ENCODE measurements at places on chromosomes 12 and 14.

DNA sequence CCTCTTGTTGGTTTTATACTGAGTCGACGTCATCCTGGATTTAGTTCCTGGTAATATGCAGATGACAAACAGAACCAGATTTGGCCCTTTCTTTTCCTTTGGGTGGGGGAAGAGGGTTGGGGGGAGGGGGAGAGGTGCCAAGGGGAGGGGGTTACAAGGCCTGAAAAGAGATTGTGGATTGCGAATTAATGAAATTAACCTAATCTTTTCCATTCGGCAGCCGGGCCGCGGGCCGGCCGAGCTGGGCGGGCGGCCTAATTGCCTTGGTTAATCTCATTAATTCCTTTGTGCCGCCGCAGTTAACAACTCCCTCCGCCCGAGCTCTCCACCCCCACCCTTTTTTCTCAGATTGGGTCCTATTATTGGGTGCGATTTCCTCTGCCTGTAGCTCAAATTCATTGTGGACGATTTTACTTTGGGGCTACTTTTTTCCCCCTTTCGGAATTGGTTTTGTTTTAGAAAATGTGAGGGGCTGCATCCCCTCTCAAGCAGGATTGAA, 387 bp upstream of the GSC start:
- no peak for DNase-seq

DNA sequence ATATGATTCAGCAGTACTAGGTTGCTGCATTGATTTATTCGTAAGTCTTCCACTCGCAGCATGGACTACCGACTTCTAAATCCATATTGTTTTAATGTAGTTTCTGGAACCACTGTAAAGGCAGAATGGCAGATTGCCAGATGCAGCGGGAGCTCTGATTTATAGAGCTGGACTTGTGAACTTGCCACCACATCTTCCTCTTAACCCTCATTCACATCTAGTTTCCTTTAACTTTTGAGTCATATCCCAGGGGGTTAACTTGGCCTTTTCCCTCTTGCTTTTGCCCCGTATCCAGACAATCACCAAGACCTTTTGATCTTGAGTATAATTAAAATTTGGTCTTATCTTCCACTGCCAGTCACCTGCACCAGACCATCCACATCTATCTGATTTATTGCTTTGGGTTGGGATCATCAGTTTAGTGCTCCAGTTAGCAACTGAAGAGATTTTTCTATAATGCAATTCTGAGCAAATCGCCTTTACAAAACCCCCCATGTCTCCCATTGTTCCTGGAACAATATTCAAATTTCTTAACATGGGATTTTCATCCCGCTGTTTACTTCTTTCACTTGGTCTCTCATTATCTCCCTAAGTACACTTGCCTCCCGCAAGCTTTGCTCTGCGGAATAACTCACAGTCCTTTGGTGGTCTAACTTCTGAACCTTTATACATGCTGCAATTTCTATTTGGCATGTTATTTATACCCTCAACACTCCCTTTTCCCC, 130.5 kb downstream of the ACSS3 start:
- DNase-seq: no peak

DNA sequence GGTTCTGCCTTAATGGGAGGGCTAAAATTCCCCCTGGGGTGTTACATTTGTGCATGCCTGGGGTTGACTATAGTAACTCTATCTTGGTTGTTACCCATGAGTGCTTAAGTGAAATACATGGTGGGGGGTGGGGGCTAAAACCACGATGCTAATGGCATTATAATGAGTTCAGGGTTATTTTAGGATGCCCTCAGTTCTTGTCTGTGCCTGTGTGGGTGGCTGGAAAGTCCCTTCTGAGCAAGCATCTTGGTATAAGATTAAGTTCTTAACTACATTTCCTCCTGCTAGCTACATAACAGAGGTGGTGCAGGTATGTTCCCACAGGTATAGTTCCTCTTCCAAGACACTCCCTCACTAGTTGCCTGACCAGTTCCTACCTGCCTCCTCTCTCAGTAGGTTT, 822.3 kb downstream of the LRFN5 start:
- no peak for DNase-seq

- no peak for DNase-seq
These were observed 103.5 kb upstream of the HIF1A start for GRCh38 chr14:61591862-61592261.

GRCh38 chr14:79525416-79525815, 685.9 kb downstream of the DIO2 start:
- DNase-seq: no peak

DNA sequence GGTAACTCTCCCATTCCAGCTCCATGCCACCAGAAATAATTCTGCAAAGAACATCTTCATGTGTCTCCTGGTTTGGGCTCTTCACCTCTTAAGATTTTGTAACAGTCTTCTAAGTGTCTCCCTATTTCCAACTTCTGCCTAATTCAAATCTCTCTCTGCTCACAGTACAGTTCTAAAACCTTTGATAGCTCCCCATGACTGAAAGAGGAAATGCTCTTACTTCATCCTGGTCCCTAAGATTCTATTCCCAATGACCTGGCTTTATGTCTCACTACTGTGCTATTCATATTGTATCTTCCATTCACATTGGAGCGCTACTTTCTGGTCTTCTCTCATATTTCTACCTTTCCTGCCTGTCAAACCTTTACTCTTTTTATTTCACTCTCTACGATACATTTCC, 1.6 kb downstream of the AMN1 start:
- DNase-seq: no peak

GRCh38 chr12:85711735-85712390, 124.3 kb downstream of the RASSF9 start:
- no peak for DNase-seq

GRCh38 chr14:38121320-38122020, 86.2 kb upstream of the SSTR1 start:
- no peak for DNase-seq
